Stimulated activated CD8-positive, alpha-beta memory T cell treated with anti-CD3 and anti-CD28 coated beads, Interleukin-7, amount 100 ng/mL, for 4 hours (primary cell): ENCODE measurements at places on chromosomes 1 and 21.

GRCh38 chr1:29698033-29698432, 461.7 kb downstream of the PTPRU start:
- DNase-seq, result no peak

DNA sequence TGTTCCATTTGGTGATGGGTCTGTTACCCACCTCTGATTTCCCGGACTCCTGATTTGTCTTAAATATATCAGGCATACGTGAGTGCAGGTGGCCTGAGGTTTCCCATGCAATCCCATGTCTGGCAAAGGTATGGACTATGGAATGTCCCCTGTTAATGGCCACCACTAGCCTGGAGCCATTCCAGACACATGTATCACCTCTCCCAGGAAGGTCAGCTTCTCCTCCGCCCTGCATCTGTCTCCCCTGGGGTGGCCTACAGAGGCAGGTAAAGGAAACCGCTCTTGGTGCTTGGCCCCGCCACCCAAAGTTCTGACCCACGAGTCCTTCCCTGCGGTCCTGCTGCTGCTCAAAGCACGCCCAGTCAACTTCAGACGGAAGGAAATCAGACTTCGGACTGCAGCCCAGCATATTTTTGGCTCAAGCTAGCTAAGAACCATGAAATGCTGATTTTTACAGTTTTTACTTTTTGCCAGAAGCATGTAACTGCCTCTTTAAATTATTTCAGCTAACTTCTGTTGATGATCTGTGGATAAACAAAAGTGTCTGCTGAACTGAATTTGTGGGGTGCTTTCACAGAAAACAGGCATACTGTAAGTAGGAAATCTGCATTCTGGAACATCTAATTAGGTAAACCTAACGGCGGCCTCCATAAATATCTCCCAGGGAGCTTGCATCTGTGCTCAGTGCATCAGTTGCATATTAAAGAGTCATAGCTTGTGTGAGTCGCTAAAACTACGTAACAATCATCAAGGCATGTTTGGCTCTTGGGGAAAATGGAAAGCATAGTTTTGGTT, 105.9 kb downstream of the PCP4 start:
- DNase-seq, result no peak

DNA sequence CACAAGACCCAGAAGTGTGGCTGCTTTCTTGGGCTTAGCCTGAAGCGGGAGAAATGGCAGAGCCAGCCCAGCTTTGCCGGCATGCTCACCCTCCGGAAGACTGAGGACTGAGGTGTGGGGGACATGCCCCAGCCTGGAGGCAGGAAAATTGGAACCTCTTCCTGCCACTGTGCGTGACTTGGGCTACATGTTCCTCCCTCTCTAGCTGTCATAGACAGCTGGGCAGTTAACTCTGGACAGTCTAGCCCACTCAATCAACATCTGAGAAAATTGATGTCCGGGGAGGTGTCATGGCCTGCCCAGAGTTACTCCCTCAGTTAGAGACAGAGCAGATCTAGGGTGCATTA, 59.7 kb downstream of the UBE2T start:
- DNase-seq, result no peak

GRCh38 chr1:41053316-41053715, 31.8 kb upstream of the SLFNL1 start:
- DNase-seq, result no peak

DNA sequence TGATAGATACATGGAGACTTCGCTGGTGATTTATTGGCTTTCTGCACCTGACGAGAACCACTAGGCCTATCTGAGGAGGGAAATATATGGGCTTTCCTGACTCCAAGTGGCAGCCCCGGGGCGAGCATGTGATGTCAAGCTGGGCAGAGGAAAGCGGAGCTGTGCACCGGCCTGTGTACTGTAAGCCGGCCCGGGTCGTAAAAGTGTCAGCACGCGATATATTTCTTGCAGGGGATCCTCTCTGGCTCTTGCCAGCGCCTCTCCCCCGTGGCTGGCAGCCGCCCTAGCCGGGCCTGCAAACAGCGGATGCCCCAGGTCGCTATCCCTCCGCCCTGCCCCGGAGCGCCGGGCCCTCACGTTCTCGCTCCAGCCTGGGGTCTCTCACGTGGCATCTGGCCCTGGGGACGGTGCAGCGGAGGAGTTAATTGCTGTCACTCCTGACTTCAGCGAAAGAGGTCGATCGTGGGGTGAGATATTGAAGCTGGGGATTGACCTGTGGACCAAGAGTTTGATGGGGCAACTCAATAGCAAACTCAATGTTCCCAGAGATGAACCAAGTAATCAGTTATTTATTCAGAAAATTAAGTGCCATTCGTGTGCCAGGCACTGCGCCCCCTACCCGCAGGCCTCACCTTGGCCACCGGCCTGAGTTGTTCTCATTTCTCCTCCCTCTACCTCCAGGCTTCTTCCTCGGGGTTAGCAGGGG, 41.0 kb upstream of the HAO2 start:
- DNase-seq, result no peak

GRCh38 chr1:213693864-213694263, 293.9 kb upstream of the PROX1 start:
- no peak for DNase-seq

GRCh38 chr21:36576441-36576840, 96.5 kb upstream of the CLDN14 start:
- no peak for DNase-seq

DNA sequence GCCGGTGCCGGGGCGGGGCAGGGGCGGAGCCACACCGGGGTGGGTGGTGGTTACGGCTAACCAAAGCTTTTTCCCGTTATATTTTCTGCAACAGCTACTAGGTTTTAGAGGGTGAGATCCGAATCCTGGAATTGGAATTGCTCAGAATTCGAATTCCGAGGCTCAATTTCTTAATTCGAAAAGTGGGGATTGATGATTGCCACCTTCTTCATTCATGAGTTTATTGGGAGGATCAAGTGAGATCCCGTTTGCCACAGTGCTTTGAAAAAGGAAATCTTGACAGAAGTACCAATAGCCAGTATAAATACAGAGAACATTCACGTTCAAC, 207 bp upstream of the SVBP start:
- DNase-seq, result no peak

GRCh38 chr1:37372302-37372701, 102.1 kb upstream of the ZC3H12A start:
- no peak for DNase-seq

- peak; percentile 19 for DNase-seq
Measured at GRCh38 chr1:10867138-10867721, 70.8 kb upstream of the CASZ1 start.

- DNase-seq, result no peak
Measured at GRCh38 chr1:30692201-30692947, 31.0 kb downstream of the MATN1 start.

DNA sequence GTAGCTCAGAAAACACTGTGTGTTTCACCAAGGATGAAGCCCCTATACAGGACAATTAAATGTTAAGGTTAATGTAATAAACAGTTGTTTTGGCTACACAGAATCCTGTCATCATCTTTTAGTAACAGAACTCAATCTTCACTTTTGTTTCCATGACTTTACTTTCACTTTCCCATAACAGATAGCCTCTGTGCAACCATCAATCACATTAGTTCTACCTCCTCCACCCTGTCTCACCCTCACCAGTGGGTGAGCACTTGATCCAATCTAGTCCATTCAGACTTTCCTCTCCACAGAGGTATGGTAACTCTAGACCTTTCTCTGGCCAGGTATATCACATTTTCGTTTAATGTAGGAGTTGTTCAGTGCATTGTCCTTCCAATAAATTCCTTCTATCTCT, 1018.5 kb downstream of the ADGRL2 start:
- DNase-seq, result no peak

DNA sequence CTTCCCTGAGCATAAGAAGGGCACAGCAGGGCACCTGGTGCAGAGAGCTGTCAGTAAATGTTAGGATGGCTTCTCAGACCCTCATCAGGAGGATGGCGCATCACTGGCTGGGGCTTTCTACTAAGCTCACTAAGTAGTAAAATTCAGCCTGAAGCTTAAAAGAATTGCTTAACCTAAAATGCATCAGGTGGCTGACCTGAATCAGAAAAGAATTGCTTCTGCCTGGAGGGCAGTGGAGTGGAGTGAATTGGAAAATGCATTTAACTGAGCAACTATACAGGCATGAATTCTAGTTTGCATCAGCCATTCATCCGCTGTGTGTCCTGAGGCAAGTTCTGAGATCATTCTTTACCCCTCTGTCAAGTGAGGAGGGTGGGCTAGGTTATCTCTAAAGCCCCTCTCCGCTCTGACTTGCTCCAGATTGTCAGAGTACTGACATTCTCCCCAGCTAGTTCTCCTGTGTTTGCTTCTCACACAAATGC, 142.0 kb upstream of the CD34 start:
- DNase-seq, result no peak

- peak; percentile 28 for DNase-seq
Measured at GRCh38 chr1:226064816-226065248, 2.3 kb downstream of the H3-3A start.

- DNase-seq, result peak; percentile 76
Measured at GRCh38 chr1:224434691-224435317, at the start of gene WDR26. Gene WDR26, minus strand, starts transcription at chr1:224434797.

GRCh38 chr1:114015075-114015474, 35.8 kb downstream of the OLFML3 start:
- DNase-seq, result no peak

DNA sequence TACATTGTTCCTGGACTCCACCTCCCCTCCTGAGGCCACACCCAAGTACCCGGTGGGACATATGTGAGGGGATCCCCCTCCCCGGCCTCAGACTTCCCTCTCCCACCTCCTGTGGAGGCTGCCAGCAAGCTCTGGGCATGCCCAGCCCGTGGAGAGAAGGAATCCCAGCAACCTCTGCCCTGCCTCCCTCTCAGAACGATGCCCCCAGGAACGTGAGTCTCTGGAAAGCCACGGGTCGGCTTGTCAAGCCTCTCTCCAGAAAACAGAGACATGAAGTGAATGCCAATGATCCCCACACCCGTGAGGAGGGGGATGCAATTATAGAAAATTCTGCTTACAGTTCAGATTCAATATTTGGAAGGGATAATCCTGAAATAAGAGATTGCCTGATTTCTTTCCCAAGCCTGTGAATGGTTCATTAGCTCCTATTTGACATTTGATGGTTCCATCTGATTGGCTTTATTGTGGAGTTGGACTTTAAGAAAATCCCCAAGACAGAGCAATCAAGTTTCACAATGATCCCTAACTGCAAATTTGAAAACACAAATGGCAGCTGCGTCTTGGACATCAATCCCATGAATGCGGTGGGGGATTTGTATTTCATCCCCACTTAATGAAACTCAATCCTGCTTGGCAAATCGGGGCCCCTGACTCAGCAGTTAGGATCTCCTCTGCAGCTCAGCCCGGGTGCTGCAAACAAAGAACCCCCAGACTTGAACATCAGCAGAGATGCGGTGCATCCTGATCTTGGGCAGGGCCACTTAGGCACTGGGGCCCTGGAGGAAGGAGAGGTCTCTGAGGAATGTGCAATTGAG, 9.1 kb upstream of the GUCA2B start:
- DNase-seq, result no peak
